ENCODE measurements at places on chromosomes 1 and 21. TPM values are rescaled to one million over a fixed set of nuclear protein-coding genes. Genes with fewer than 3 reads are reported as not detected.
A peak's percentile ranks its signal among the peaks of the same experiment; 100 is the strongest.

GRCh38 chr1:153543736-153544135 lies 1.9 kb downstream of the S100A4 start:
- H3K4me1 ChIP-seq, result peaks cover 53% of the 10 kb centered on the region
- peak overlapping the region; percentile 88 for H3K4me3 ChIP-seq
- DNase-seq, result no peak
- H3K36me3 ChIP-seq, result no peaks in the 10 kb centered on the region

- no peaks in the 10 kb centered on the region for H3K36me3 ChIP-seq
- no peak overlapping the region for H3K27ac ChIP-seq
- H3K4me1 ChIP-seq, result no peaks in the 10 kb centered on the region
- H3K4me3 ChIP-seq, result no peak overlapping the region
- DNase-seq, result no peak
These were observed 34.6 kb upstream of the DIP2A start for GRCh38 chr21:46424039-46424591.

Gene KANK4
- total RNA-seq, result 5.9 TPM

GRCh38 chr1:17729909-17730308 lies 25.2 kb upstream of the ACTL8 start:
- no peak for DNase-seq
- H3K4me1 ChIP-seq, result no peaks in the 10 kb centered on the region
- peaks cover 9% of the 10 kb centered on the region for H3K27me3 ChIP-seq
- no peaks in the 10 kb centered on the region for H3K36me3 ChIP-seq

DNA sequence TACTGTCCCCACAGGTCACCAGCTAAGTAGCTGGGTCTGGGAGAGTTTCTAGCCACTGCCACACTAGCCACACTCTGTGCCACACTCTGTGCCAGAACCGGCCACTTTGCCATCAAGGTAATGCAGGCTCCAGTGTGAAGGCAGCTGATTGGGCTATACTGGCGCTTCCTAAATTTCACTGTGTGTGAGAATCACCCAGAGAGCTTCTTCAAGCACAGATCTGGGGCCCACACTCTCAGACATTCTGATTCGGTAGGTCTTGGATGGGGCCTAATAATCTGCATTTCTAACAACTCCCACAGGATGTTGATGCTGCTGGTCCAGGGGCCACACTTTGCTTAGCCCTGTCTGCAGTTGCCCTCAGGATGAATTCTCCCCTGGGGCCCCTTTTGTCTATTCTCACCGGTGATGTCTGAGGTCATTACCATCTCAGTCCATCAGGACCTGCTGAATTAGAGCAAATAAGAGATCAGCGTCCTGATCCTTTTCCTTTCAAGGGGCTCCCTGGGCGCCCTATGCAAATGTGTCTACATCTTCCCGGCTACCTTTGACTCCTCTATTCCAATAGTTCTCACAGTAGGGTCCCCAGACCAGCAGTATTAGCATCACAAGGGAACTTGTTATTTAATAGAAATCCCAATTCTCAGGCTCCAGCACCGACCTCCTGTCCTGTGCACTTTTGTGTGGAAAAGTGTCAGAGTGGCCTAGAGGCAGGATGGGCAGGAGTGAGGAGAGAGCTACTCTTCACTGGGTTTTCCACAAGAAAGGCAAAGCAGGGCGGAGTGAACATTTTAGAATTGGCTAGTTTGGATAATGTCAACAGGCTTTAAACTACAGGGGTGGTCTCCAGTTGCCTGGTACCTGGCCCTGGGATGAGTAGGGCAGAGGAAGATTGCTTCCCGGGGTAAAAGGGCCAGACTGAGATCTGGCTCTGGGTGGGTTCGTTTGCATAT lies 24.7 kb upstream of the LRRN2 start:
- peaks cover 29% of the 10 kb centered on the region for H3K4me1 ChIP-seq
- H3K4me3 ChIP-seq, result no peak overlapping the region
- H3K36me3 ChIP-seq, result no peaks in the 10 kb centered on the region
- no peak overlapping the region for H3K27ac ChIP-seq
- no peak for DNase-seq

DNA sequence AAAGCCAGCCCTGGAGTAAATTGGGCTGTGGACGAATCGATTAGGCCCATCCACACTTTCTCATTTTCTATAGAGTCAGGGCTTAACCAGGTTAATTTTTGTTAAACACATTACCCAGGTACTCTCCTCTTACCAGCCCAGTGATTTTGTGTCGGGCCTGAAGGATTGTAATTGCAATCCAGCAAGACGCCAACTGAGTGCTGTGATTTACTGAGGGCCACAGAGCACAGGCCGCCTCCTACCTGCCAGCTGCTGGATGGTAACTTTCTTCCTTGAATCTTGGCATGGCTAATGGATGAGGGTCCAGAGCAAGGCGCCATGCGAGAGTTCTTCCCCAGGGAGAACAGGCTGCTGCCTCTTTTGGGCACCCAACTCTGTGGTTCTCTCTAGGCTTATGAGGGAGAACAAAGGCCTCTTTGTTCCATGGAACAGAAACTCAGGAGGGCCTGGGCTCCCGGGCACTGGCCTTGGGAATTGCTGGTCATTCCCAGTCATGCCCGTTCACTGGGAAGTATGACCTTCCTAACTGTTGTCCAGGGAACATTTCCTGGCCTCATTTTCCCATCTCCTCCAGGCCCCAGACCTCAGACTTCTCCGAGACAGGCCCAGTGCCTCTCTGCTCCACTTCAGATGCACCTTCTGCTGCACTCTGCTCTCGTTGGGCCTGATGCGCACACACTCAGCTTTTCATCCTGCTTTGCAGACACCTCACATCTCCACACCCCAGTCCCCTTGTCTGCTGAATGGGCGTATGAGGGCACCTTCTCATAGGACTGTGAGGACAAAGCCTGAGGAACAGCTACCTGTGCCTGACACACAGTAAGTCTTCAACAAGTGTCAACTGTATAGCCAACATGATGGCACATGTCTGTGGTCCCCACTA lies 57.3 kb downstream of the SYF2 start:
- no peaks in the 10 kb centered on the region for H3K27me3 ChIP-seq
- peaks cover 16% of the 10 kb centered on the region for H3K4me1 ChIP-seq
- no peaks in the 10 kb centered on the region for H3K36me3 ChIP-seq
- H3K27ac ChIP-seq, result no peak overlapping the region

Gene GPR25
- total RNA-seq, result not detected

Gene UBASH3A
- total RNA-seq, result not detected

- H3K4me3 ChIP-seq, result no peak overlapping the region
- peaks cover 47% of the 10 kb centered on the region for H3K36me3 ChIP-seq
- no peak for DNase-seq
- peaks cover 8% of the 10 kb centered on the region for H3K4me1 ChIP-seq
- no peak overlapping the region for H3K27ac ChIP-seq
- H3K27me3 ChIP-seq, result no peaks in the 10 kb centered on the region
These were observed 15.3 kb downstream of the BEND5 start for GRCh38 chr1:48761411-48761810.

Gene COL16A1
- total RNA-seq, result 4.6 TPM

DNA sequence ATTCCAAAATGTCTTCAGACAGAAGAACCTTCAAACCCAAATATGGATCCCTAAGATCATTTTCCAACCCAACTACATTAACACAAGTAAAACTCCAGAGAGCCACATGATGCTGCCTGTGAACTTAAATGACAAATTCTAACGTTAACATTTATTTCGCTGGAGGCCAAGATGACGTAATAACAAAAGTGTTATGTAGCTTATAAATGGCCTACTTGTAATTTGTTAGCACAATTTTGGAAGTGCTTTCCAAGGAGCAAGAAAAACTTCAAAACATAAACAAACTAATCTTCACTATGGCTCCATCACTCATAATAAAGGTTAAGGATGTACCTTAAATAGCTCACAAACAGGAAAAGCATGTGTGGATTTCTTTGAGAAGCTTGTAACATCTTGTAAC lies 126.7 kb downstream of the HLCS start:
- peaks cover 8% of the 10 kb centered on the region for H3K36me3 ChIP-seq
- H3K4me1 ChIP-seq, result peaks cover 15% of the 10 kb centered on the region
- no peak overlapping the region for H3K27ac ChIP-seq
- DNase-seq, result no peak
- no peak overlapping the region for H3K4me3 ChIP-seq

DNA sequence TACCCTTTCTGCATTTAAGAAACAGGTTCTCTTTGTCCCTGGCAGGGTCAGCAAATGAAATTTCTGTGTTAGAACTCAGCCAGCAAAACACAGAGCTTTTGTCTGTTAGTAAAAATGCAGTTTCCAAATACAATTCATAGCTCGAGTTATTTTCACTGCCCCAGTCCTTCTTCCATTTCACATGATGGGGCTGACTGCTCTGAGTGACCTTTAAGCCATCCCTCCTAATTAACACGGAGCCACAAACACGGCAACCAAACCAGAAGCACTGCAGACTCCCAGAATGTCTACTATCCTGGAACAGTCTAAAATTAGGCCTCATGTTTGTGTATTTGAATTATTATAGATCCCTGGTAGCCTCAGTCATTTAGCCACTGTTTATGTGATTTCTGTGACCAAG lies 99.1 kb upstream of the RGS4 start:
- no peak overlapping the region for H3K27ac ChIP-seq
- H3K4me3 ChIP-seq, result no peak overlapping the region
- no peaks in the 10 kb centered on the region for H3K4me1 ChIP-seq
- H3K27me3 ChIP-seq, result no peaks in the 10 kb centered on the region
- DNase-seq, result no peak

GRCh38 chr1:167460836-167461235 lies 57.5 kb downstream of the CD247 start:
- H3K4me3 ChIP-seq, result no peak overlapping the region
- no peak for DNase-seq
- H3K36me3 ChIP-seq, result no peaks in the 10 kb centered on the region

Gene MCM3AP
- total RNA-seq, result 89.9 TPM

DNA sequence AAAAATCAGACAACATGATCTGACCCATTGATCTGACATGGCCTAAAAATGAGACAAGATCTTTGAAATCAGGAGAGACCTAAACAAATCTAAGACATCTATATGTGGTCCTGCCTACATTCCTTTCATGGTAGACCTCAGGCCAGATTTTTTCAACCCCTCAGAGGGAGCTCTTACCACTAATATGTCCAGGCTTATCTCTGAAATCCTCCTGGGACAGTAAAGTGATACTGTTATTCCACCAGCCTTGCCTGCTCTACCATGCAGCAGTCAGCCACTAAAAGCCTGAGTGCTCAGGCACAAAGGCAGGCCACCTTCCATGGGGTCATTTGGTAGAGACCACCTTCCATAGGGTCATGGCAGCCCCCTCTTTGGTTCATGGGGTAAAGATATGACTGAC lies 126.9 kb downstream of the TBX15 start:
- DNase-seq, result no peak
- no peak overlapping the region for H3K4me3 ChIP-seq
- no peaks in the 10 kb centered on the region for H3K36me3 ChIP-seq
- no peaks in the 10 kb centered on the region for H3K27me3 ChIP-seq
- H3K4me1 ChIP-seq, result peaks cover 5% of the 10 kb centered on the region

Gene PDE4B
- 2.8 TPM for total RNA-seq

- H3K27ac ChIP-seq, result peak overlapping the region; percentile 54
- no peak for DNase-seq
- no peaks in the 10 kb centered on the region for H3K36me3 ChIP-seq
- no peaks in the 10 kb centered on the region for H3K27me3 ChIP-seq
- peaks cover 25% of the 10 kb centered on the region for H3K4me1 ChIP-seq
These were observed 55.9 kb downstream of the SIK1 start for GRCh38 chr21:43370888-43371570.

Gene PERM1
- total RNA-seq, result 0.62 TPM

DNA sequence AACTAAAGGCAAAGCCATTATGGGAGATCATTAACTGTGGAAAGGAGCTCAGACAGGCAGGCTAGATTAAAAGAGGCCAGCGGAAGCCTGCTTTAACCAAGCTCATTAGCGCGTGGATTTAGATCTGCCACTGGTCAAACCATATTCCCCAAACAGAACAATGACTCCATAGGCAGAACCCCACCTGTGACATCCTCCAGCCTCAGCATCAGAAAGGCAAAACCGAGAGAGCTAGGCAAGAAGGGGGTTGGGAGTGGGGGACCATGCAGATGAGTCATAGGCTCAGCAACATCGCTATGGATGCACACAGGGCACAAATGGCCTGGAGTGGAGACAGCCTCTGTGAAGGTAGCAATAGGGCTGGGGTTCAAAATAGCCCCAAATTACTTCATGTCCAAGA lies 20.6 kb downstream of the MKNK1 start:
- H3K27ac ChIP-seq, result no peak overlapping the region
- no peak for DNase-seq
- H3K4me3 ChIP-seq, result no peak overlapping the region
- no peaks in the 10 kb centered on the region for H3K27me3 ChIP-seq

Gene GPR37L1
- 0.24 TPM for total RNA-seq

Gene OLIG1
- 2.0 TPM for total RNA-seq

- no peaks in the 10 kb centered on the region for H3K36me3 ChIP-seq
- no peak overlapping the region for H3K4me3 ChIP-seq
These were observed 552.9 kb upstream of the CAMK1G start for GRCh38 chr1:209030454-209031167.

DNA sequence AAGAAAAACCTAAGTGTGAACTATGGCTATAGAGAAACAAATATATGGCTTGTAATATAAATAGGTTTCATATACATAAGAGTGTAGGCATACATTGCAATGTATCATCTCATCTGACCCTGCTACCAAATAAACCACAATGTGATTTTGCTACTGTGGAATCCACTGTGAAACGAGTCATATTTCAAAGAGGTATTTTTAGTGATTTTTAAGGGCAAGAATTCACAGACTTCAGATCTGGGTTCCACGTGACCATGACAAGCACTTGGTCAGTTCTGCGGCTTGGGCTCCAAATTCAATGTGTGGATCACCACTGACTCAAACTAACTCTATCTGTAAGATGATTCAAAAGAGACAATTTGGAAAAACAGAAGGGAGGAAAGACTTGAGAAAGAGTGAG lies 147.0 kb upstream of the ERG start:
- H3K4me1 ChIP-seq, result no peaks in the 10 kb centered on the region
- H3K27ac ChIP-seq, result no peak overlapping the region

- no peak overlapping the region for H3K27ac ChIP-seq
- no peaks in the 10 kb centered on the region for H3K4me1 ChIP-seq
- no peaks in the 10 kb centered on the region for H3K36me3 ChIP-seq
- H3K4me3 ChIP-seq, result no peak overlapping the region
- H3K27me3 ChIP-seq, result no peaks in the 10 kb centered on the region
These were observed 60.6 kb upstream of the LRRC8B start for GRCh38 chr1:89464008-89464407.

- no peaks in the 10 kb centered on the region for H3K4me1 ChIP-seq
- H3K4me3 ChIP-seq, result no peak overlapping the region
- no peak for DNase-seq
- no peaks in the 10 kb centered on the region for H3K36me3 ChIP-seq
These were observed 108.1 kb downstream of the GDAP2 start for GRCh38 chr1:117821382-117821755.

DNA sequence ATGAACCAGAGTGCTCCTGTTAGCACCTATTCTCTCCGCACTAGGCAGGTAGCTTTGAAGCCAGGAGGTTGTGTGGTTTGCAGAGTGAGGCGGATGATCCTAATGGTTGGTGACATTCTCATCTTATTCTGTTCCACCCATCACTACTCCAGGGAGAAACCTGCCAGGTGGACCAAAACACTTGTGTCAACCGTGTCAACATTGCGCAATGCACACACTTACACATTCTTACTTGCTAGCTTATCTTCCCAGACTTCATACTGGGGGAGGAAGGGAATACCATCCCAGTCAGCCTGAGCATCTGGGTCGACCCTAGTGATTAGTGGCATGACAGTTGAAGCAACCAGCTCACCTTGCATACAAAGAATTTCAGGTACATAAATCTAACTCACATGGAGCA lies 236.9 kb downstream of the RPS6KC1 start:
- H3K4me1 ChIP-seq, result no peaks in the 10 kb centered on the region
- H3K4me3 ChIP-seq, result no peak overlapping the region
- H3K27ac ChIP-seq, result no peak overlapping the region
- H3K36me3 ChIP-seq, result no peaks in the 10 kb centered on the region
- DNase-seq, result no peak

Gene SPRR1A
- 36.3 TPM for total RNA-seq

Gene WNT9A
- 3.0 TPM for total RNA-seq

- peaks cover 3% of the 10 kb centered on the region for H3K27me3 ChIP-seq
- no peak overlapping the region for H3K27ac ChIP-seq
- no peak overlapping the region for H3K4me3 ChIP-seq
These were observed 22.6 kb upstream of the RAB3GAP2 start for GRCh38 chr1:220294846-220295301.
